ENCODE measurements at places on chromosomes 11 and 22.

DNA sequence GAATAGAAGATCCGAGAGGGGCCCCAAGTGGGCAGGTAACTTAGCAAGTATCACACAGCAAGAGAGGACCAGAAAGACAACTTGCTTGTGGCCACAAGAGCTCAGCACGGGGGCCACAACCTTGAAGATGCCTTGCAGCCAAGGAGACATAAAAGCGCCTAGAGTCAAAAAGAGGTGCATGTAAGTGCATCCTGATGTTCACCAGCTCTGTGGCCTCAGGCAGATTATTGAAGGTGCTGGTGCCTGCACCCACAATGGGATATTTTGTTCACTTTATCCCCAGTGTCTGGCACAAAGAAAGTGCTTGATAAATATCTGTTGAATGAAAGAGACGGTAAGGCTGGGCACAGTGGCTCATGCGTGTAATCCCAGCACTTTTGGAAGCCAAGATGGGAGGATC, 106.0 kb upstream of the ASPHD2 start:
- no peak overlapping the region for H3K27ac ChIP-seq
- H3K4me3 ChIP-seq = no peak overlapping the region
- peaks cover 25% of the 10 kb centered on the region for H3K27me3 ChIP-seq
- H3K36me3 ChIP-seq = no peaks in the 10 kb centered on the region
- H3K4me1 ChIP-seq = peaks cover 5% of the 10 kb centered on the region

DNA sequence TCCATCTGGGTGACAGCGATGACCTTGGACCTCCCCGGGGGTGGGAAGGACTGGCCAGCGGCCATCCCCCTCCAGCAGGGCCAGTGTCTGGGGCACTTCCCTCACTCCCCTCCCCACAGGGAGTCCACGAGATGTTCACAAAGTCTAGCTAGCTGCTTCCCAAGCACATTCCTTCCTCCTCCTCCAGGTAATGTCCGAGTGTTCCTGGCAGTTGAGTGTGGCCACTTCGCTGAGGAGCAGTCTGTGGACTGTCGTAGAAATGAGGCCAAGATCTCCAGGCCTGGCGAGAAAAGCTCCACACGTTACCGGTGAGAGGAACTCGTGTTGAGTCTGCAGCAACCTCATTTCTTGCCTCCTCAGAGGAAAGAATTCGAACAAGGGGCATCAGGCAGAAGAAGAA, 425.5 kb downstream of the BRD1 start:
- H3K27ac ChIP-seq = no peak overlapping the region
- no peaks in the 10 kb centered on the region for H3K36me3 ChIP-seq
- no peak for DNase-seq
- no peak overlapping the region for H3K4me3 ChIP-seq
- no peaks in the 10 kb centered on the region for H3K4me1 ChIP-seq

GRCh38 chr11:81420668-81421250, 1312.9 kb downstream of the FAM181B start:
- no peak for DNase-seq
- no peaks in the 10 kb centered on the region for H3K4me1 ChIP-seq
- H3K27me3 ChIP-seq = no peaks in the 10 kb centered on the region
- no peak overlapping the region for H3K27ac ChIP-seq
- H3K4me3 ChIP-seq = no peak overlapping the region

GRCh38 chr11:21412652-21413383, 743.4 kb downstream of the NELL1 start:
- no peaks in the 10 kb centered on the region for H3K27me3 ChIP-seq
- H3K27ac ChIP-seq = no peak overlapping the region
- H3K4me3 ChIP-seq = no peak overlapping the region
- DNase-seq = no peak

- H3K4me1 ChIP-seq = no peaks in the 10 kb centered on the region
- H3K36me3 ChIP-seq = no peaks in the 10 kb centered on the region
- DNase-seq = no peak
- H3K4me3 ChIP-seq = no peak overlapping the region
- no peaks in the 10 kb centered on the region for H3K27me3 ChIP-seq
- no peak overlapping the region for H3K27ac ChIP-seq
Observed at GRCh38 chr11:112513417-112513816, 252.8 kb upstream of the PLET1 start.

GRCh38 chr11:24900960-24901549, 404.2 kb downstream of the LUZP2 start:
- no peak overlapping the region for H3K27ac ChIP-seq
- no peaks in the 10 kb centered on the region for H3K27me3 ChIP-seq
- no peak for DNase-seq

DNA sequence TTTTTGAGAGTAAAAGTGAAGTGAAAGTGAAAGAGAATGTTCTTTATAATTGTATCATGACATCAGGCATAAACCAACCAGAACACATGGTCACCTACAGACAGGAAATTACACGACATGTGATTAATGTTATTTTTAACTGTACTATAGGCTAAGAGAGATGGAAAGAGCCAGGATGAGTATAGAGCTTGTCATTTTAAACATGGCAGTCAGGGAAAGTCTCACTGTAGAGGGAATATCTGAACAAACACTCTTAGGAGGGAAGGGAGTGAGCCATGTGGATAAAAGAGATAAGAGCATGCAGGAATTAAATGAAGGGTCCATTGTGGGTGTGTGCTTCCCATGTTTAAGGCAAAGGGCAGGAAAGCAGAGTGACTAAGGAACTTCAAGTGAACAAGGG, 599.1 kb upstream of the FAT3 start:
- no peaks in the 10 kb centered on the region for H3K27me3 ChIP-seq
- H3K4me1 ChIP-seq = no peaks in the 10 kb centered on the region
- no peaks in the 10 kb centered on the region for H3K36me3 ChIP-seq
- H3K27ac ChIP-seq = no peak overlapping the region

DNA sequence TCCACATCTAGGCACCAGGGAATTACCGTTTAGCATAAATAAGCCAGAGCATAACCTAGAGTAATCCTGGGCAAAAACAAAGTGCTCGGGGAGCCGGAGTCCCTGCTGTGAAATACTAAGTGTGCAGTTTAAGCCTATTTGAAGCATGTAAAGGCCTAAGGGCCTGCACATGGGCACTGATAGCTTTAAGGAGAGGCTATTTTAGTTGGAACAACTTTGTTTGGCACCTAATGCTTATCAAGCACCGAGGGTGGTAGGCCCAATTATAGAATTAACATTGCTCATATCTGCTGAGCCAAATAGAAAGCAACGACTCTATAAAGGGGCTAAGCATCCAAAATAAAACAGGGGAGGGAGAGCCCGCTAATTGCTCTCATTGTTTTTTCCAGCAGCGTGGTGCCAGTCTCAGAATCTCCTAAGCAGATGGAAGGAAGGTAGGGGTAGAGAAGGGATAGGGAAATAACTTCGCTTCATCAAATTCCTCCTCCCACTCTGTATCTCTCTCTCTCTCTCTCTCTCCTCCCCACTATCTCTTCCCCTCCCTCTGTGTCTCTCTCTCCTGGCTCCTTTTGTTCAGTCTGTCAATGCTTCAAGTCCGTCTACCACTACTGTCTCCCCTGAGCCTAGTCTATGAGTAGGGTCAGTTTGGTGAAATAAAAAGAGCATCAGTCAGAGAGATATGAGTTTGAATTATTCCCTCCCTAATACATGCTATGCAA, 292.8 kb downstream of the NXPE2 start:
- no peaks in the 10 kb centered on the region for H3K27me3 ChIP-seq
- DNase-seq = no peak
- H3K36me3 ChIP-seq = no peaks in the 10 kb centered on the region
- no peak overlapping the region for H3K27ac ChIP-seq
- no peaks in the 10 kb centered on the region for H3K4me1 ChIP-seq
- H3K4me3 ChIP-seq = no peak overlapping the region

DNA sequence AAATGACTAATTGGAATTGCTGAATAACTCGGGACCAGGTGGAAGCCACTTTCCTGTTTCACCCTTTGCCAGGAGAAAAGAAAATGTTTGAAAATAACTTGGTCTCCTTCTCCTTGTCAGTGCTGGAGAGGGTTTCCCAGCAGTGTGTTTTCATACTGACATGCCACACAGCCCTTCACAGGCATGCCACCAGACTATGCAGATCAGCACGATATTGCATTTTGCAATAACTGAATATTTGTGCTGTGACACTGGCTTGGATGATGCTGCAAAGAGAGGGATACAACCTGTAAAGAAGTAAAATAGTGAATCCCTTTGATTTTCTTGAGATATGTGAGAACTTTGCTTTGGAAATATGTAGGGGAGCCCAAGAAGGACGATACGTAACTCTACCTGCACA, 200.0 kb upstream of the NAV2 start:
- no peaks in the 10 kb centered on the region for H3K36me3 ChIP-seq
- peak overlapping the region; percentile 42 for H3K27ac ChIP-seq
- H3K4me3 ChIP-seq = no peak overlapping the region

DNA sequence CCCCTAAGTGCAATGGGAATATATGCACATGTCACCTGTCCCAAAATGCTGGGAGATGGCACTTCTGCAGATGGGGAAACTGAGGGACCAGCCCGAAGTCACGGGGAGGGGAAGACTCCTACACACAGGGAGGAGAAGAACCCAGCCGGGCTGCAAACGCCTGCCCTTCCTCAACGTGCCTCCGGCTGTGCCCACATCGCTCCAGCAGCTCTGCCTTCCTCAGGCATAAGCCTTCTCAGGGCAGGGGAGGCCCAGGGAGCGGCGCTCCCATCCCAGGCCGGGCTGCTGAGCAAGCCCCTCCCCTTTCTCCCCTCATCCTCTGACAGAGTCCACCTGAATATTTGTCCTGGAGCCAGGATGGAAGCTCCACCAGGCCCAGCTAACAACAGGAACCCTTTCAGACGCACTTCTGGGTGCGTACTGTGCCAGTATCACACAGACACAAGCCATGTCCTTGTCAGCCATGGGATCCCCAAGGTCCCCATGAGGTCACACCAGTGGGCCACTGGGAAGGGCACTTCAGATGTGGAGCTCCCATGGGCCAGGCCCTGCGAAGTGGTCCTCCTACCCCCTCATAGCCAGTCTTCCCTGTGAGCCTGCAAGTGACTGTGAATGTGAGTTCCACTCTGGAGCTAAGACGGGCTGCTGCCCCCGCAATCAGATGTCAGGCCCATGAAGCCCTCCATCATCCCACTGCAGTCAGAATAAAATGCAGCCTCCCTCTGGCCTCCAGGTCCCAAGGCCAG, 2.5 kb upstream of the CD81 start:
- no peaks in the 10 kb centered on the region for H3K27me3 ChIP-seq
- no peak for DNase-seq
- no peak overlapping the region for H3K27ac ChIP-seq
- no peak overlapping the region for H3K4me3 ChIP-seq
- H3K4me1 ChIP-seq = no peaks in the 10 kb centered on the region

DNA sequence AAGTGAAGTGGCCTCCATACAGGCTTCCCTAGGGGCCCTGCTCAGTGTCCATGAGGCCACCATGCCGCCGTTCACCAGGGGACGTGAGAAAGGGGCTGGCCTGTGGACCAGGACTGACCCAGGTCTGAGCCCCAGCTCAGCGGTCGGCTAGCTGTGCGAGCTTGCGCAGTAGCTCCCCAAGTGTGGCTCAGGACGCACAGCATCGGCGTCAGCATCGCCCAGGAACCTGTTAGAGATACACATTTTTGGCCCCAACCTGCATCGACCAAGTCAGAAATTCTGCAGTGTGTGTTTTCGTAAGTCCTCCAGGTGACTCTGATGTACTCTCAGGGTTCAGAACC, 429 bp downstream of the TP53AIP1 start:
- H3K27me3 ChIP-seq = no peaks in the 10 kb centered on the region
- H3K36me3 ChIP-seq = no peaks in the 10 kb centered on the region
- no peak overlapping the region for H3K27ac ChIP-seq
- no peak overlapping the region for H3K4me3 ChIP-seq

- H3K36me3 ChIP-seq = no peaks in the 10 kb centered on the region
- H3K27me3 ChIP-seq = no peaks in the 10 kb centered on the region
- peak; percentile 27 for DNase-seq
- H3K27ac ChIP-seq = peak overlapping the region; percentile 92
Observed at GRCh38 chr22:19291218-19291579, 320 bp downstream of the CLTCL1 start.

GRCh38 chr22:46139895-46140350, 10.4 kb upstream of the PPARA start:
- no peak overlapping the region for H3K4me3 ChIP-seq
- peaks cover 10% of the 10 kb centered on the region for H3K4me1 ChIP-seq
- H3K27me3 ChIP-seq = no peaks in the 10 kb centered on the region
- peak overlapping the region; percentile 76 for H3K27ac ChIP-seq

DNA sequence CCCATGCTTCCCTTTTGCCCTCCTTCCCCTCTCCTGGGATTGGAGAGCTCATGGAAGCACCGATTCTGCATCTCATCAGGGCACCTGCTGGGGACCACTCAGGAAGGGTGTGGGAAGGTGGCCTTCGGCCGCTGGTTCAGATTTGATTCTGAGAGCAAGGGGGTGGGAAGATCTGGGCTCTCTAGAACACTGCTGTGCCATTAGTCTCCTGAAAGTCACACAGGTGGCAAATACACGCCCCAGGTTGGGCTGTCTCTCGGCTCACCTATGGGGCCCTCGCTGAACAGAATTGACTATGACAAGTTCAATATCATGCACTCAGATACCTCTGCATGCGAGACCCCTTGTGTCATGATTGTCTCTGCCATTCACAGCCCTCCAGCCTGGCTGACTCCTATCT, 12.8 kb upstream of the APOBEC3A start:
- H3K27me3 ChIP-seq = peaks cover 47% of the 10 kb centered on the region
- no peaks in the 10 kb centered on the region for H3K36me3 ChIP-seq
- no peak overlapping the region for H3K4me3 ChIP-seq
- H3K27ac ChIP-seq = no peak overlapping the region
- DNase-seq = no peak
- H3K4me1 ChIP-seq = no peaks in the 10 kb centered on the region

DNA sequence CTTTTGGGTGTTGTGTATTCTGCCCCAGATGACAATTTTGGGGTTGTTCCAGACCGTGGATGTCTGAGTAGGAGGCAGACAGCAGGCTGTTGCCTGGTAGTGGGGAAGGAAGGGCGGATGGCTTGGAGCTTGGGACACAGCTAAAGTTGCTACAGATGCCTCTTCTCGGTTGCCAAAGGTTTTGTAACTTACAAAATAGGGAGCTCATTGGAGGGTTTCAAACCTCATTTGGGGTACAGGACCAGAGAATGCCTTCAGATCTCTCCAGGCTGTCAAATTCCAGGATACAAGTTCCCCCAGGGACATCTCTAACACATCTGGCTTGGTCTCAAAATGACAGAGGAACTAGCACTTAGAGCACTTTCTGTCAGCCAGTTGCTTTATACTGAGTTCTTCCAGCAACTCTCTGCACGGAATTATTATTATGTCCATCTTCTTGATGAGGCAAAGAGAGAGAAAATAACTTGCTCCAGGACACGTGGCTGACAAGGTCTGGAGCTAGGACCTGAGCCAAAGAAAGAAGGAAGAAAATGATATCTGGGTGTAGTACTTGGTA, 56.0 kb downstream of the SLC1A2 start:
- DNase-seq = peak; percentile 75
- H3K4me3 ChIP-seq = no peak overlapping the region
- no peaks in the 10 kb centered on the region for H3K27me3 ChIP-seq

GRCh38 chr11:71119656-71120269, 132.6 kb downstream of the SHANK2 start:
- no peak overlapping the region for H3K27ac ChIP-seq
- no peaks in the 10 kb centered on the region for H3K36me3 ChIP-seq
- no peak for DNase-seq
- no peak overlapping the region for H3K4me3 ChIP-seq

All from tibial artery (tissue), 4 donors.